ENCODE measurements at places on chromosomes 6 and 20.

GRCh38 chr6:119671105-119671504 lies 321.5 kb upstream of the MAN1A1 start:
- DNase-seq = no peak

- DNase-seq = peak; percentile 89
Measured at GRCh38 chr6:32153564-32154513, at the start of gene PPT2. Gene PPT2, plus strand, starts transcription at chr6:32154141. Its CDS starts 454 bp downstream, at chr6:32154595.

DNA sequence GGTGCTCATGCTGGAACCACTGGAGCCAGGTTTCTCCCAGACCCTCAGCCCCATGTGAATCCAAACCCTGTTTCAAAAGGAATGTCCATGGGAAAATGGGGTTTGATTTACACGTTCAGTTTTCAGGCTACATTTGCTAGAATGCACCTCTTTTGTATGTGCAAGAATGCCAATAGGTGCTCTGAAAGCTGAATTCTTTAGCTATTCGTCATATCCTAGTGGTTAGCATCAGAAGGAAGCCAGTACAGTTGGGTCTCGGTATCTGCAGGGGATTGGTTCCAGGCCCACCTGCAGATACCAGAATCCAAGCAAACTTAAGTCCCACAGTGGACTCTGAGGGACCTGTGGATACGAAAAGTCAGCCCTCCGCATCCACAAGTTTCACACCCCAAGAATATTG lies 93.4 kb downstream of the UST start:
- no peak for DNase-seq

GRCh38 chr6:121105461-121105860 lies 228.8 kb downstream of the TBC1D32 start:
- no peak for DNase-seq

GRCh38 chr6:73264446-73264845 lies 1.4 kb upstream of the KHDC1 start:
- no peak for DNase-seq

DNA sequence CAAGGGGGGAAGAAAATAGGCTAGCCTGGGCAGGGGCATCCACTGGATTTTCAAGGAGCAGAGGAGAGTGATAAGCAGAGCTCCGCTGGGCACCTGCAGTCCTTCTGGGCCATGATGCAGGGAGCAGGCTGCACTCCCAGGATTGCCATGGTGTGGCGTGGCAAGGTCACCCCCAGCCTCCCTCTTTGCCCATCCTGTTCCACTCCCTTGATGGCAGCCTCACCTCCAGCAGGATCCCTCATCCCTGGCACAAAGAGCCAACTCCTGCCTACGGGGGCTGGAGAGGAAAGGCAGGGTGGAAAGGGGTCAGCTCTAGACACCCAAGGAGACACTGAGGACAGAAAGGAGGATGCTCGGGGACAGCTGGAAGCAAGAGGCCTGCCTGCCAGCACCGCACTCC lies 22.4 kb upstream of the MYMX start:
- no peak for DNase-seq

- DNase-seq = no peak
Measured at GRCh38 chr20:16098890-16099639, 474.2 kb downstream of the KIF16B start.

DNA sequence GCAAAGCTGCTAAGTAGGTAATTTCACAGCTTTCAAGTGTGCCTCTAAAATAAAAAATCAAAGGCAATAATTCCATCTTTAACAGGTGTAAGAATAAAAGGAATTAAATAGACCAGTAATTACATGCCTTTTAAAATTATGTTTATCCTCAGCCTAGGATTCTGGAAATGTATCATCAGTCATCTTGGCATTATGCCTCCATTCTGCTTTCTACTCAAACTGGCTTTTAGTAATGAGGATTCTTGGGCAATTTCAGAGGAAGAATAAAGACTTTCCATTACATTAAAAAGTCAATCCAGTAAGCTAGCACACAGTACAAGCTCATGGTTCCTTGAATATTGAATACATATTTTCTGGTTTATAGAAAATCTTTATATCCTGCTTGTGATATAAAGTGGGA lies 44.7 kb downstream of the GSTA2 start:
- DNase-seq = no peak

DNA sequence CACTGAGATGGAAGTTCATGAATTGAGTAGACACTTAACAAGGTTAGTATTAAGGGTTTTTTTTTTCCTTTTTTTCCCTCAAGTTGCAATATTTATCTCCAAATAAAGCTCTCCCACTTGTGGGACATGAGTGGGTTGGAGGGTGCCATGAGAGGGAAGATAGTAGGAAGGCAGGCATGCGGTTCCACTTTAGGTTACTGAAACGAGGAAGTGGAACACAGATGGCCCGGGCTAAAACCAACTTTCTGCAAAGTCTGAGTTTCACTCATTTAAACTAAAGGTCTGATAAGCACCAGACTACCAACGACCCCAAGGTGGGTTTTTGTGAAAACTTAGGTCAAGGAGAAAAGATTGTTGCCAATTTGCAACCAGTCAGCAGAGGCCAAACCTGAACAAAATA lies 42.2 kb downstream of the TBC1D7 start:
- DNase-seq = no peak

GRCh38 chr6:142735204-142735603 lies 209.8 kb downstream of the HIVEP2 start:
- DNase-seq = no peak

DNA sequence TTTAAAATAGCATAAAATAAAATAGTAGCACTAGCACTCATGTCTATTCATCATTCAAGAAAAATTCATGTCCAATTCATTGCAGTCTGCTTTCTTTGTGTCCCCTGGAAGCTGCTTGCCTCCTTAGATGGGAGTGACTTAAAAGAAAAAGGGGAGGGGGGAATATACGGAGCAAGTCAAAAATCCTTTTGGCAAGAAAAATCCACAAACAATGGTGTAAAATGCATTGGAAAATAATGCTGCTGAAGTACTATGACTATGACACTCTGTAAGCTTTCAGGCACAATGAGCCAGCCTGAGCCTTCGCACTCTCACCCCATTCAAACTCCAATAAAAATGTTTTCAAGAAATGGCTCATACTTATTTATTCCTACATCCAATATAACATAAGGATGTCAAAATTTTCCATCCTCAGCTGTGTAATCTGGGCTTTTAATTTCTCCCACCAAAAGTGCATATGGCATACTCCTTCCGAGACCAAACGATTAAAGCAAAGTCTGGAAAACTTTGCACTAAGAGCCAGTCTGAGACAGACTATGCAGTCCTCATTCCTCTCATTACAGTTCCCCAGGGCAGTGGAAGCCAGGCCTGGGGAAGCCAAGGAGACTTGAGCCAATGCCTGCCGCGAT lies 790 bp downstream of the NEDD9 start:
- no peak for DNase-seq

DNA sequence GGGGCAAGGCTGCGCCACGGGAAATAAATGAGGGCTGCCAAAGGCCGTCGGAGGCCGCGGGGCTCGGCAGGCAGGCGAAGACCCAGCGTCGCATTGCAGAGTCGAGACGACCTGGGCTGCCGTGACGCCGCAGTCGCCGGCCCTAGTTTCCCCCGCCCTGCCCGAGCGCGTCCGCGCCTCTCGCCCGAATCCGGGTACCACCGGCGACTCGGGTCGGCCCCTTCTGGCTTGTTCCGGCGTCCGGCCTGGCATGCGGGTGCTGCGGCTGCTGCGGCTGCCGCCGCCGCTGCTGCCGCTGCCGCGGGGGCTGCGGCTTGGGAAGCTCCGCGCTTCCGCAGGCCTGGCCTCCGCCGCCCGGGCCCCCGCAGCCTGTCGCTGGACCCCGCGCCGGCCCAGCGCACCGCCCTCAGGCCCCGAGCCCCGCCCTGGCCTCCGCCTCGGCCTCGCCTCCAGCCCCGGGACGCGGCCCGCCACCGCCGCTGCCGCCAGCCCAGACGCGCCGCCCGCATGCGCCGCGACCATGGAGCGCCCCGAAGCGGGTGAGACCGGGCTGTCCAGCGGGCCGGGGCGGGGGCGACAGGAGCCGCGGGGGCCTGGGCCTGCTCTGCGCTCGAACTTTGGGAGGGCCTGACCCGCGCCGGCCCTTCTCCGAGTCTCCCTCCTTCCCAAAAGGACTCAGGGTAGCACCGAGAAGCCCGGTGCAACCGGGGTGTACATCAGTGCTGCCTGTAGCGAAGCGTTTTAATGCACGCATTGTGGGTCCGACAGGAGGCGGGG lies at the start of gene AKAP7:
TSS of gene AKAP7 (plus strand) at position 224 of the 777 bp plus-strand sequence. CDS start at position 521, 297 bp downstream.
- DNase-seq = no peak

DNA sequence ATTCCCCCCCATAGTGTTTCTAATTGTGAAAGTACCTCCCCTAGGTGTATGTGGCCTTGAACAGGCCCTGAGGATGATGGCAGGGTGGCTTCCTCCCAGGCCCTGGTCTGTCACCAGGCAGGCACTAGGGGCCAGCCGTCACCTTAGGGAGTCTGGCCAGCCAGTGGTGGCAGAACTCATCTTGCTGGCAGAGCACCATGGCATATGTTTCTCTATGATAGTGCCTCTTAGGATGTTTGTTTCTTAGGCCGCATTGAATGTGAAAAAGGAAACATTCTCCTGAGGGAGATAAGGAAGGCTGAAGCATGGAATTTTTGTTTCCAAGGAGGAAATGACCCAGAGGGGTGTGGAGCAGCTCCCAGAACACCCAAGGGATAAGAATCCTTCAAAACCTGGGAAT lies 45.2 kb upstream of the KLHL31 start:
- DNase-seq = no peak

DNA sequence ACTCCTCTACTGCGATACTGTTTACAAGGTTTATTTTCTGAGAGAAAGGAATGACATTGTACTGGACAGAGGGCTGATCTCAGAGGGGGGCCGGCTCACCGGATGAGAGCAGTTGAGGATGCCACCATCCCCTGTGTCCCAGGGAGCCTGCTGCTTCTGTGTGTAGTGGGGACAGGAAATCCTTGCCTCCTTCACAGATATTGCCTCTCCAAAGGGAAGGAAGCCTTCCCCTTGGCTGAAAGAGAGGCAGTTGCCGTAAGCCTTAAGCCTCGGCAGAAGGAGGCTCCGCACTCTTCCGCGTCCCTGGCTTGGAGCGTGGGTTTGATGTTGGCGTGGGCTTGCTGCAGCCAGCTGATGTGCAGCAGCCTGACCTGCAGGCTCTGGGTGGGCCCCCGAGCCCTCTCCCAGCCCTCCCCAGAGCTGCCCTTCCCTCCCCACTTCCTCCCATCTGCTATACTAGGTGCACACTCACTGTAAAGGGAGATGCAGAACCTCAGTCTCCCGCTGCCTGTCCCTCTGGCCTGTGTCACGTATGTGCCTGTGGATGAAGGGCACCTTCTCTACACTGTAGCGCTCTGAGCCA lies 45.7 kb upstream of the RPS6KA2 start:
- DNase-seq = no peak

DNA sequence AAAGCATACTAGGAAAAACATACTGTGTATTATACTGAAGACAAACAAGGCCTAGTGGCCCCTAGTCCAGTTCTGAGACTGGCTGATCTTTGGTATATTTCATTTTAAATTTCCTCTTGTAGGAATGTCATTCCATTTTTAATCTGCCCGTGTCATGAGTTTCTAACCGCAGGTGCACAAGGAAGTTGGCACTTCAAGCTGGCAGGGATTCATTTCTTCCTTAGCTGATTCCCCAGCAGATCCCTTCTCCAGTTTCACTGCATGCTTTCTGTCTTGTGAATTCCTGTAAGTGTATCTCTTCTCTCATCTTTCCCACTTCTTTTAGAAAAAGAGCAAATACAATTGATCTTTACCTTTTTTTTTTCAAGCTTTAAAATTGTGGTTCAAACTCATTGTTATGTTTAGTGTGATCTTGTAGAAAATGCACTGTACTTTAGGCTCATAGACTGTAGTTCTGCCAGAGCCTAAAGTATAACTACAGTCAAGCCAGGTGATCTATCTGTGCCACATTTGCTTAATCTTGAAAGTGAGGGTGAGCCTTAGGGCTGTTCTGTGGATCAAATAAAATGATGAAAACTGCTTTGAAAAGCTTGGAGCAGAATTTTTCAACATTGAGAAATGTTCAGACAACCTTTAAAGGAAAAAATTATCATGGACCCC lies 37.0 kb downstream of the RNF217 start:
- no peak for DNase-seq

- no peak for DNase-seq
Measured at GRCh38 chr20:59144831-59145196, 18.8 kb upstream of the ZNF831 start.

DNA sequence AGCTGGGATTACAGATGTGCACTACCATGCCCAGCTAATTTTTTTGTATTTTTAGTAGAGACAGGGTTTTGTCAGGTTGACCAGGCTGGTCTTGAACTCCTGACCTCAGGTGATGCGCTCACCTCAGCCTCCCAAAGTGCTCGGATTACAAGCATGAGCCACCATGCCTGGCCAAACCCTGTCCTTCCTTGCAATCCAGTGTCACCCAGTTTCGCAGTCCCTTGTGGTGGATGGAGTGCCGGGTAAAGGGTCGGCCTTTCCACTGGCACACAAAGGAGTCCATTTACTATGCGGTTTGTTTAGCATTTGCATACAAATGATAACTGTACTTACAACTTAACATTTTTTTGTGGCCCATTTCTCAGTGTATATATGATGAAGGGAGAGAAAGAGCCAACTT lies 99.3 kb upstream of the TIAM2 start:
- peak; percentile 54 for DNase-seq

DNA sequence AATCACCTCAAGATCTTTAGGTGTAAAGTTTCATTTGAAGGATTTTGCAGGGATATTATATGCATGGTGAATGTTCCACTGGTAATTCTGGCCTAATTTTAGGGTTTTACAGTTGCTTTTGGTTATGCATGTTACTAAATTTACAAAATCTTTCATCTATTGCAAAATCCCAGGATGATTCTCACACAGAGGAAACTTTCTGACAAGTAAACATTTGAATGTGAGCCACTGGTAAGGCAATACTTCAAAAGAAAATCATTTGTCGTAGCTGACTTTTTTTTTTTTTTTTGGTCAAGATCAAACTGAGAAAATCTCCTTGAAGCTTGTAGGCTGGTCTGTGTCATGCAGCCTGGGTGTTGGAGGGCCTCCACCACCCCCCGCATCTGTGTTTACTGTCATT lies 141.9 kb upstream of the EXOC2 start:
- no peak for DNase-seq

- DNase-seq = no peak
Measured at GRCh38 chr20:41234546-41234945, 83.0 kb downstream of the ZHX3 start.

- DNase-seq = no peak
Measured at GRCh38 chr20:39631557-39631956, 669.4 kb downstream of the DHX35 start.

GRCh38 chr6:77030929-77031674 lies 432.2 kb downstream of the HTR1B start:
- DNase-seq = no peak

- DNase-seq = no peak
Measured at GRCh38 chr6:16049168-16049567, 79.7 kb upstream of the MYLIP start.

- no peak for DNase-seq
Measured at GRCh38 chr20:62998449-62998848, 8.3 kb downstream of the BHLHE23 start.

DNA sequence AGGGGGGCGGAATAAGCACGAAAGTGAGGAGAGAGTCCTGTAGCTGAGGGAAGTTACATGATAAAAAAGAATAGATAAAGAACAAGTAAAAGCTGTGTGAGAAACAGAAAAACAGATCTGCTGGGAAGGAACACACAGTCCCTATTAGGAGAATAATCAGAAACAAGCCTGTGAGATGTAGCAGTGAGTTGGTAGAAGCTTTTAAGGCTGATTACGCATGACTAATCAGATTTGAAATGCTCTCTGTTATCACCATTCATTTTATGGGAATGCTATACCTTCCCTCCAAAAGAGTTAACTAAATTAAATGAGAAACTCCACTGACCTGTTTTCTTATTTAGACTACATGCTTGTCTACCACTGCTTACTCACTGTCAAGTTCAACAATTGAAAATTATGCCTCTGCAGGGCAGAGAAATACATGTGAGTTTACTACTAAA lies 15.8 kb downstream of the REPS1 start:
- no peak for DNase-seq

- peak; percentile 33 for DNase-seq
Measured at GRCh38 chr6:117906507-117906957, 532 bp upstream of the SLC35F1 start.

Measured in NCI-H526 treated with DMSO at 0.1 percent for 48 hours (cell line).